Activated CD4-positive, alpha-beta T cell treated with anti-CD3 and anti-CD28 coated beads for 48 hours (primary cell): ENCODE measurements at places on chromosomes 16 and 17.

GRCh38 chr17:28879886-28880571 lies 17.5 kb downstream of the FLOT2 start:
- DNase-seq: no peak

- DNase-seq: no peak
Observed at GRCh38 chr16:49260956-49261530, 20.6 kb downstream of the CBLN1 start.

GRCh38 chr17:48026502-48027321 lies 10.9 kb downstream of the COPZ2 start:
- peak; percentile 84 for DNase-seq

GRCh38 chr16:86072328-86073102 lies 173.6 kb downstream of the IRF8 start:
- peak; percentile 62 for DNase-seq

DNA sequence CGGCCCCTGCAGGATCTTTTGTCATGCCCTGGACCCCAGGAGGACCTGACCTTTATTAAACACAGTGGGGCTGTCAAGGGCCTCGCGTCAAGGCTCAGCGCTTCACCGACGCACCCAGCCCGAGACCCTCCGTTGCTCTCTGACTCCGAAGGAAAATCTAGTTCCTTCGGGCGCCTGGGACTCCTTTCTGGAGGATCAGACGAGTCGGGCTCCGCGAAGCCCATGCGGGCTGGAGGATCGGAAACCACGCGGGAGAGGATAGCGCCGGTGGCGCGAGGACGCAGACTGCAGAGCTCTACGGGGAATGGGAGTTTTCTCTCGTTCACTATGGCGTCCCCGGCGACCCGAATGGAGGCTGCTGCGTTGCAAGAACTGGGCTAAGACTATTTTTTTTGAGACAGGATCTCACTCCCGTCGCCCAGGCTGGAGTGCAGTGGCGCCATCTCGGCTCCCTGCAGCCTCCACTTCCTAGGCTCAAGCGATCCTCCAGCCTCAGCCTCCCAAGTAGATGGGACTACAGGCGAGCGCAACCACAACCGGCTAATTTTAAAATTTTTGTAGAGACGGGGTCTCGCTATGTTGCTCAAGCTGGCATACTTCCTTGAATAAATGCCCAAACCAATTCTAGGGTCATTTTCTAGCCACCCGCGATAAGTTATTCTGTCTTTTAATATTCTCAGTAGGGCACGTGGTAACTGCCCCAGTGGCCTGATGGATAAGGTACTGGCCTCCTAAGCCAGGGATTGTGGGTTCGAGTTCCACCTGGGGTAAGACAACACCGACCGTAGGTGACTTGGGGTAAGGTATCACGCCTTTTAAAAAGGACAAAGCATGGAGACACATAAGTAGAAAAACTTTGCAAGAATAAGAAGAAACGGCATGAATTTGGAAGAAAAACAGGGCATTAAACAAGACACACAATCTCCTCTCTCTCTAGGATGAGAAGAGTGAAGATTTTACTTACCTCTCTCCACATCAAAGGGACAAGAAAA lies 5.5 kb downstream of the OR1F1 start:
- no peak for DNase-seq

DNA sequence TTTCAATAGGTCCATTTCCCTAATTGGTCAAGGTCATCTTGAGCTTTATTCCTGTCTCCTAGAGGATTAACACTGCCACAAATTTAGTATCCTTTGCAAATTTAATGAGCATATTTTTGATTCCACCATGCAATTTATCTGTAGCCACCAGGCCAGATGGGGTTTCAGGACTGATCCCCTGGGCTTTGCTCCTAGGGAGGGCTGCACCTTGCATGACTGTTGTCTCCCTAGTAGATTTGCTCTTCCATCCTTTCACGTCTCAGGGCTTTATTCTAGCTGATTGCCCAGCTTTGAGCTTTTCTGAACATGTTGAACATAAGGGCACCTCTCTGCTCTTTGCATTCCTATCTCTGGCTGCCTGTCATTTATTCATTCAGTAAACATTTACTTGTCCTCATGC lies 7.7 kb upstream of the KCNH6 start:
- DNase-seq: no peak

GRCh38 chr16:66899945-66900710 lies 18.6 kb downstream of the CDH16 start:
- DNase-seq: no peak

- no peak for DNase-seq
Observed at GRCh38 chr17:73291260-73291801, 20.5 kb downstream of the CDC42EP4 start.

DNA sequence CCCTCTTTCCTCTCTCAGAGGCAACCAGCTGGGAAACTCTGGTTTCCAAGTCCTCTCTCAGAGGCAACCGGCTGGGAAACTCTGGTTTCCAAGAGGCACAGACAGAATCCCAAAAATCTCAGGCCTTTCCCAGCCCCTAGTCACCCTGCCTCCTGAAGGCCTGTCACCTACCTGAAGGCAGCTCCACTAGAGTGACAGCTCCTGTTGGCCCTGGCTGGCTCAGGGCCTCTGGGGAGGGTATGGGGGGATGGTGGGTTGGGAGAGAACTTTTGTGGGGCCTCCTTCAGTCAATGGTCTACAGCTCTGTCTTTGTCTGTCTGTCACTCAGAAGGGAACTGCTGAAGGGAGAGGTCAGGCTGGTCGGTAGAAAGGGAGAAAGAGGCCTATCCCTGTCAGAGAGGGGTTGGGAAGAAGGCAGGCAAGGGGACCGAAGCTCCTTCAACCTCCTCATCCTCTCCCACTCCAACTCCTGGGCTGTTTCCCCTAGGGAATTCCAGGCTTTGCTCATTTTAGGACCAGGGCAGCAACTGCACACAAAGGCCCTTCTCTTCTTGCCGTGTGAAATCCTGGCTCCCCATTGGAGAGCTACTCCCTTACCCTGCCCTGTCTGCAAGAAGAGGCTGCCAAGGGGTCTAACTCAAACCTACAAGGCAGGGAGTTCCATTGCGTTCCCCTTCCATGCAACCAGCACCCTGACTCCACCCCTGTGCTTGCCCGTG lies 23.6 kb downstream of the COPZ2 start:
- DNase-seq: no peak

DNA sequence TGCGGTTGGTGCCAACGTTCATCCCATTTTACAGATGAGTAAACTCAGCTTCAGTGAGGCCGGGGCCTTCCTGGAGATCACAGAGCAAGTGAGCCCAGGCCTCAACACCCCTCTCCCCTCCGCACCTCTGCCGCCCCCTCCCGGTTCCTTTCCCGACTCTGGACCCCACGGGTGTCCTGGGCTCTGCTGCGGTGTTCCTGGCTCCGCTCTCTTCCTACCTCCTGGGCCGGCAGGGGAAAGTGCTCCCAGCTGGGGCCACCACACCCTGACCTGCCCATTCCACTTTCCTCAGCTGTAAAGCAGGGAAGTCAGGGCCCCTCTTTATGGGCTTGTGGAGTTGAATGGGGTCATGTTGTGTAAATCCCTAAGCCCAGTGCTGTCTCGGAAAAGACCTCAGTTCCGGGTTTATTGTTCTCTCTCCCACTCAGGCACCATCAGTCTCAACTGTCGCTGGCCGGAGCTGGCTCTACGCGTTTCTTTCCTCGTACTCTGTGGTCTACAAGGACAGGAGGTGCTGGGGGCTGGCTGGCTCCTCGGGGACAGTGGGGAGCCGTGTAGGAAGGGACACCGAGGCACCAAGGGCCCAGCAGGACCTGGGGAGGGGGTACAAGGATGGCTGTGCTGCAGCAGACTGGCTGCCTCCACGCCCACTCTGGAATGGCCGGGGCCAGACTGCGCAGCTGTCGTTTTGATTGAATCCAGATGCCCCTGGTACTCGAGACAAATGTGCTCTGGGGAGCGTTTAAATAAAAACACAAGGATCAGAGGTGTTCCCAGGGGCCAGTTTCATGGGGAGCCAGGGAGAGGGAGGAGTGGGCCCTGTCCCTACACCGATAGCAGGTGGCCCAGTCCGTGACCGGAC lies 21.7 kb upstream of the ACSF3 start:
- no peak for DNase-seq

- DNase-seq: no peak
Observed at GRCh38 chr16:53789137-53789536, 85.2 kb downstream of the FTO start.

DNA sequence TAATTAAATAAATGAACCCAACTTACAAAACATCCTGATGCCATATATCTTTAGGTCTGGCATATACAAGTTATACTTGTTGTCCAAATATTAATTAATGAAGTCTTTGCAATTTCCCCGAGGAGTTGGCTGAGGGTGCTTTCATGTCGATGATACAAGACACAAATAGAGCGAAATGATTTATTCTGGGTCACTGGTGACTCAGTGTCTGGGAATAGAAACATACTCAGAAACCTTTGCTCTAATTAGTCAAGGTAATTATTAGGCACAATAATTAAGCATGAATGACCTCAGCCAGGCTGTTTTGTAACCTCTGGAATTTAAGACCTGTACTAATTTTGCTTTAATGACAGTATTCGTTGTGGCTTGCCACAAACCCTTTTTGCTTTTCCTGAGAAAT lies 37.0 kb upstream of the HAPSTR1 start:
- DNase-seq: no peak

DNA sequence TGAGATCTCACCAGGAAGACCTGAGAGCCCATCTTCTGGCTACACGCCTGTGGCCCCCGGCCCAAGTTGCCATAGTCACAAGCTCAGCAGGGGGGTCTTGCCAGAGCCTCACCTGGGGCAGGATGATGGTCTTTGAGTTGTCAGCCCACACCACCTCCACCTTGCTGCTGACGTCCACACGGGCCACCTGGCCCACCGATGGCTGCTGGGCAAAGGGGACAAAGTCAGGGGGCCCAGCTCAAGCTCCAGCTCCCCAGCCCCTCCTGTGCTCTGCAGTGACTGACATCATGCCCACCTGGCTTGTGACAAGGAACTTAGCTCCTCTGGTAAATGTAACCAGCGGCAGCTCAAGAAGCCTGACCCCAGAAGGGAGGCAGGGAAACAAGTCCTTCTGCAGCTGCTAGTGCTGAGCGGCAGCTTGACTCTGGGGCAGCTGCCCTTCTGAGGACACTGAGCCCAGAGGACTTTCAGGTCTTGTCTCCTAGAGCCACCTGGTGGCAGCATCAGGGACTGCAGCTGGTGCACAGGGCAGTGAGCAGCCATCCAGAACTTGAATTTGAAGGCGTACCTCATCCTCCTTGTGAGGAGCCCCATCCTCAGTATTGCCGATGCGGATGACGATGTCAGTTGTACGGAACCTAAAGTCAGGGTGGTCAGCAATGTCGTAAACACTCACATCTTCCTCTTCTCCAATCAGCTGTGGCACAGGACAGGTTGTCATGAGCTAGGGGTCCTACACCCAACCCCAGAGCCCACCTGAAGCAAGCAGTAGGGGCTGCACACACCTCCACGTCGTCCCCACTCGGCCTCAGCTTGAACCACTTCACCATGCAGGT lies 13.5 kb downstream of the SPHK1 start:
- peak; percentile 91 for DNase-seq

- peak; percentile 74 for DNase-seq
Observed at GRCh38 chr17:83079352-83079747, at the start of gene METRNL. Gene METRNL (plus strand): TSS chr17:83079609. CDS start chr17:83079816, 207 bp downstream.

GRCh38 chr17:19341641-19342610 lies 20.6 kb downstream of the B9D1 start:
- DNase-seq: no peak

- peak; percentile 90 for DNase-seq
Observed at GRCh38 chr17:2244545-2245525, 58.8 kb downstream of the SMG6 start.

GRCh38 chr17:49779156-49779738 lies 9.2 kb upstream of the KAT7 start:
- no peak for DNase-seq

GRCh38 chr17:69828087-69828486 lies 246.9 kb upstream of the KCNJ16 start:
- no peak for DNase-seq

DNA sequence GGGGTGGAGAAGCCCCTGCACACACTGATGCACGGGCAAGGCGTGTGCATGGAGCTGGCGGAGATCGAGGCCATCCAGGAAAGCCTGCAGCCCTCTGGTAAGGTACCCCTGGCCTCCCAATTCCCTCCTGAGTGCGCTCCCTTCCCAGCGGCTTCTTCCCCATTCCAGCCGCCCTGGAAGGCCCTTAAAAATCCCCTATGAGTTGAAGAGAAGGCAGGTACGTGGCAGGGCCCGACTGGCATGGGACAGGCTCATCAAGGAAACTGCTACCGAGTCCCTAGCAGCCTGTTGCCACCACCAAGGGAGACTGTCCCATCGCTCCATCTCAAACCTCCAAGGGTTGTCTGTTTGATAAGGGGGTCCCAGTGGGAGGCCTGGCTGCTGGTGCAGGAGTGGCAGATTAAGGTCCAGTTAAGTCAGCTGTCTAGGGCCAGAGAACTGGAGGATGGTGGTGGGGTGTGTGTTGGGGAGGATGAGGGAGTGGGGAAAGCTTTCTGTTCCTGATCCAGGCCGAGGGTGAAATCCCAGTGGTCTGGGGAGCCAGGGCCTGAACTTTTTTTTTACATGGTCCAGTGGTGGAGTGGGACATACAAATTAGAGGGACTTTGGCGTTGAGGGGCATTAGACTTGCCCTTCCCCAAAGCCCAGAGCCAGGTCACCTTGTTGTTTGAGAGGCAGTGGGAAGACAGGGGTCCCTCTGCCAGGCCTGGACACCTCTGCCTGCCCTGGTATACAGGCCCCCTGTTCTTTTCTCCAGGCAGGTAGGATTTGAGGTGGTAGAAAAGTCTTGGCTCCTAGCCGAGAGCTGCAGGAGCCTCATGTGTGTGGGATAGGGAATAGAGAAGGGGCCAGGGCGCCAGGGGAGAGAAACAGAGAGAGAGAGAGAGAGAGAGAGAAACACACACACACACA lies 994 bp downstream of the IGFBP4 start:
- peak; percentile 21 for DNase-seq

DNA sequence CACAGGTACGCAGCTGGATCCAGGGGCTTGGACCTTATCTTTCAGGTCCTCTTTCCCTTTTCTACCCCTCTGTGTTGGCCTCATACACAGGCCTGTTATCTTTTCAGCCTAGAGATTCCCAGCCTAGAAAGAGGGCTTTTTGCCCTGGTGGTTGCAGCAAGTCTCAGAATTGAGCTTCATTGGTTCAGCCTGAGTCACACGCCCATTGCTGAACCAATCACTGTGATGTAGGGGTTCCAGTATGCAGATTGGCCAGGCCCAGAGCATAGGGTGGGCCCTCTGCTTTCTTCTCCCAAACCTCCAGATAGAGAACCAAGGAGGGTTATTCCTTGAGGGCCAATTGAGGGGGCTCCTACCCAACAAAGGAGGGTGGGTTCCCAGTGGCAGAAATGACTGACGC lies 32.8 kb downstream of the GPT2 start:
- DNase-seq: no peak

GRCh38 chr16:4232541-4233386 lies 9.1 kb downstream of the SRL start:
- no peak for DNase-seq

GRCh38 chr16:84726669-84727467 lies 27.1 kb downstream of the USP10 start:
- no peak for DNase-seq

- DNase-seq: no peak
Observed at GRCh38 chr17:70521821-70522256, 352.5 kb downstream of the KCNJ2 start.

GRCh38 chr17:37710344-37710886 lies 34.4 kb downstream of the HNF1B start:
- no peak for DNase-seq

GRCh38 chr16:17205279-17206211 lies 265.2 kb downstream of the XYLT1 start:
- DNase-seq: no peak

GRCh38 chr16:14464796-14465195 lies 165.3 kb downstream of the PARN start:
- no peak for DNase-seq
